ENCODE measurements at places on chromosomes 16 and 17.

DNA sequence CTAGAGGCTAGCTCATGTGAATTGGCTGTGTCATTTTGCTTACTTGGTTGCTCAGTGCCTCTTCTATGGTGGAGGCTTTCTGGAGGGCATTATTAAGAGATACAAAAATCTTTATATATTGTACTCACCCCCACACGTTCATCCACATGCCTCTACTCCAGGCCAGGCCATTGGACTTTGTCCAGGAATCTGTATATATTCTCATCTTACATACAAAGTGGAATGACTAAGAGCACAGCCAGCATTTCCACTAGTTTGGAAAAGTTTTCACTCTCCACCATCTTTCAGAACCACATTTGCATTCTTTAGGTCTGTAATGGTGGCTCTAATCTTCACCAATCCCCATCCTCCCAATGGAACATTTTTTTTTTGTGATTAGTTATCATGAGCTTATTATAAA lies 4.8 kb upstream of the GLG1 start:
- DNase-seq: no peak

DNA sequence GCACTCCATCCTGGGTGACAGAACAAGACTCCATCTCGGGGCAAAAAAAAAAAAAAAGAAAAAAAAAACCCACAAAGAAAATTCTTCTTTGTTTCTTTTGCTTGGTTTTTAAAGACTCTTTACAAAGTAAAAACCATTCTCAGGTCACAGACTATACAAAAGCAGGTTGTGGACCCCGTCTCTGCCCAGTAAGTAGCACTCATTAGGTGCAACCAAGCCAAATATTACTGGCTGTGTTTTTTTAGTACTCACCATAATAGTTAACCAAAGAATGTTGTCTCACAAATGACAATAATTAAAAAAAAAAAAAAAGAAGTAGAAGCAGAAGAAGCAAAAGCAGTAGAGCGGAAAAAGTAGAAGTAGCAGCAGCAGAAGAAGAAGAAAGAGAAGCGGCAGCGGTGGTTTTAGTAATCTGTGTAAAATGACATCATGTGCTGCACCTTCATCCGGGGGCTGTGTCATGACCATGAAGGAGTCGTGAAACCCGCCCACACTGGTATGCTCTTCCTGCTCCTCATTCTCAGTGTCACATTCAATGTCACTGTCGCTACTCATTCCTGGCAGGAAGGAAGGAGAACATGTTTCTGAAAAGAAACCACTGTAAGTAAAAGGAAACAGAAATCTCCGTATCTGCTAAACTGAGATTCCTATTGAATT lies 105.4 kb downstream of the TRIM37 start:
- no peak for DNase-seq

GRCh38 chr17:19724501-19725420 lies 8.4 kb upstream of the SLC47A2 start:
- no peak for DNase-seq

DNA sequence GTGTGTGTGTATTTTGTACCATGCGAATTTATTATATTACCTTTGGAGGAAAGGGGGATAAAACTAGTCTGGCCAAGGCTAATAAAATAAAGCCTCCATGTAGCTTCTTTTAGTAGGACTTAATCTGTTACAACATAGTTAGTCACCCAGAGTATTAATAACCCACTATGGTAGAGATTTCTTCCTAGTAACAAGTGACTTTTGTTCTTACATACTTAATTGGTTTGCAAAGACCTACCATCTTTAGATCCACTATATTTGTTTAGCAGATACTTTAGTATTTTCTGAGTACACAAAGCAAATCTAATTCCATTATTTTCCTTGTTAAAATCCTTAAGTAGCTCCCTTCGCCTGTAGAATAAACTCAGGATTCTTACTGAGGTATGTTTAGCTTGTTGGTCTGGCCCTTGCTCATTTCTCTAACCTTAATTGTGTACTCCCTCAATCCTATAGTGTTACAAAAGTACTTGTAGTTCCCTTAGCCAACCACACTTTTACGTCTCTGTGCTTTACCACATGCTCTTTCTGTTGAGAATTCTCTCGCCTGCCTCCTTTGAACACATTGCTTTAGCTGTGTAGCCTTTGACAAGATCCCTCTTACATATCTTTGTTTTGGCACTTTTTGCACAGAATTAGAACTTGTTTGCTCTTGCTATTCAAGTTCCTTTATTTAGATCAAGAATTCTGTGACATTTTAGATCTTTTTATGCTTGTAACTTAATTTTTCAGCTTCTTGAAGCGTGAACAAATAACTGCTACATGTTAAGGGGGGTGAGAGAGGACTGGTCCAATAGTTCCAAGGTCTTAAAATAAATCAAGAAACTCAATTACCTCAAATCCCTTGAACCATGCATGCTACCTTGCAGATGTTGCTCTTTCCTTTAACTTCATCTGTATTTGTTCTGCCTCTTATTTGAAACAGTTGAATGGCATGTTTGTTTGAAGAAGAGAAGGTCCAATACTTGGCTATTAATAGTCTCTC lies 23.8 kb downstream of the CLTC start:
- no peak for DNase-seq

DNA sequence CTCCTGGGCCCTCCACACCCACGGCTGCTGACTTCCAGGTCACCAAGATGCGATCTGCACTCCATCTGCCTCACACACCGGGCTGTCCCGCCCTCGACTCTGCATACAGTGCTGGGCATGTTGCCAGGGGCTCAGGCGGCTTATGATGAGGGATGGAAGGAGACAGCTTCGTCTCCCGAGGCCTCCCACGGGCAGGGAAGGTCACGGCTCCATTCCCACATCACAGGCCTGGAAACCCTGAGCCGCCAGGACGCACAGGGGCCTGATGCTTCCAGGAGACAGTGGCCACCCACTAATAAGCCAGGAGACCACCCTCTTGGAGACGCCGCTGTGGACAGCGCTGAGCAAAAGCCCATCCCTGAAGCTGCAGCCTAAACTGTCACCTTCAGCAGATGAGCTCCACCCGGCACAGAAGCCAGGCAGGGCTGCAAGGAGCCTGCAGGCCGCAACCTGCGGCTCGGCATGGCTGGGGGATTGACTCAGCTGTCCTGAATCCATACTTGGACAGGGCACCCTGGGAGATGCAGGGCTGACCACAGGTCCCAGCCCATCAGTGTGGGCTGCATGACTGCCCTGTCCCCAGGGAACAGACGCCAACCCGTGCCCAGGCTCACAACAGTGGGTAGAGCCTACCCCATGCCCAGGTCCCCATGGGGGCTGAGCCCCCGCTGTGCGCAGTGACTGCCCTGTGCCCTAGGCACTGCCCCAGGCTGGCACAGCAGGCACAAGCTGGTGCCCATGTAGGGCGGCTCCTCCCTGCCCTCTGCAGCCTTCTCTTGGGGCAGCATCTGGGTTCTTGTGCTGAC lies 34.4 kb downstream of the SLC7A5 start:
- DNase-seq: no peak

- DNase-seq: no peak
Measured at GRCh38 chr16:53646506-53646905, 57.2 kb downstream of the RPGRIP1L start.

GRCh38 chr17:81401723-81402529 lies 6.7 kb downstream of the BAHCC1 start:
- DNase-seq: no peak

DNA sequence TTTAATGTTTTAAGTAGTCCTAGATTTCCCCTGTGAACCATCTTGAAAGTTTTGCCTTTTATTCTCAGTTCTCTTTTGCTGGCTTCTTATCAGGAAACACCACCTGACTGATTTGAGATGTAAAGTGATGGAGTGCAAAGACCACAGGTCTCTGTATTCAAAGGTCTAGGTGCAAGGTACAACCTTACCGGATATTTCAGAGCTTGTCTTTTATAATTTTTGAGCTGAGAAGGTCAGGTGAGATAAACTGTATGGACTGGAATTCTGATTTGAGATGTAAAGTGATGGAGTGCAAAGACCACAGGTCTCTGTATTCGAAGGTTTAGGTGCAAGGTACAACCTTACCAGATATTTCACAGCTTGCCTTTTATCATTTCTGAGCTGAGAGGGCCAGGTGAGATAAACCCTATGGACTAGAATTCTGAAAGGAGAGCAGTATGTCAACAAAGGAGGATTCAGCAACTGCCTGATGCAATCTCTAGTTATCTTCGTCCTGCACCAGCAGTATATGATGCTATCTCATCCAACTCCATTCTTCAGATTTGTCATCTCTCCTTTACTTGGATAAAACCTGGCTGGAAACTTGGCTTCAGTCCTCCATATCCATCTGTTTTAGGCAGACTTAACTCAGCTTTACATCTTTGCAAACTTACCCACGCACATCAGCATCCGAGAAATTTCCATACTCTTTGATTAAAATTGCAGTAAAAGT lies 64.3 kb downstream of the CENPV start:
- DNase-seq: no peak

DNA sequence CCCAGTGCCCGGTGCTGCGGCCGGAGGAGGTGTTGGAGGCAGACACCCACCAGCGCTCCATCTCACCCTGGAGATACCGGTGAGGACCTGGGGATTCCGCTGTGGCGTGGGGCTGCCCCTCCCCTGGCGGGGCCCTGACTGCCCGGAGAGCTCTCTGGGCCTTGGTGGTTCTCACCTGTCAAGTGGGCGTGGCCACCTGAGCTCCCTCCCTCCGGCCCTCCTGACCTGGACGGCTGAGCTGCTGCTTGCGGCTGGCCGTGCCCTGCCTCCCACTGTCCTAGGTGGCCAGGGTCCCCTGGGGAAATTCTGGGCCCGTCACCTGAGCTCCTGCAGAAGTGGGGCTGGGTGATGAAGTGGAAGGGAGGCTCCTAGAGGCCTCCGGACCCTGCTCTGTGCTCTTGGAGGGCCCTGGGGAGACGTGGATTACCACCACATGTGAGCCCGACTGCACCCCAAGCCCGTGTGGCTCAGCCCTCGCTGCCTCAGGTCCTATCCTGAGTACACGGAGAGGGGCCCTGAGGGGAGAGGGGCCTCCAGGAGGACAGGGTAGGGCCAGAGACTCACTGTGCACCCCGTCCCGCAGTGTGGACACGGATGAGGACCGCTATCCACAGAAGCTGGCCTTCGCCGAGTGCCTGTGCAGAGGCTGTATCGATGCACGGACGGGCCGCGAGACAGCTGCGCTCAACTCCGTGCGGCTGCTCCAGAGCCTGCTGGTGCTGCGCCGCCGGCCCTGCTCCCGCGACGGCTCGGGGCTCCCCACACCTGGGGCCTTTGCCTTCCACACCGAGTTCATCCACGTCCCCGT lies 1.1 kb downstream of the IL17C start:
- no peak for DNase-seq

GRCh38 chr16:2033057-2033908 lies 6.6 kb downstream of the NHERF2 start:
- no peak for DNase-seq

DNA sequence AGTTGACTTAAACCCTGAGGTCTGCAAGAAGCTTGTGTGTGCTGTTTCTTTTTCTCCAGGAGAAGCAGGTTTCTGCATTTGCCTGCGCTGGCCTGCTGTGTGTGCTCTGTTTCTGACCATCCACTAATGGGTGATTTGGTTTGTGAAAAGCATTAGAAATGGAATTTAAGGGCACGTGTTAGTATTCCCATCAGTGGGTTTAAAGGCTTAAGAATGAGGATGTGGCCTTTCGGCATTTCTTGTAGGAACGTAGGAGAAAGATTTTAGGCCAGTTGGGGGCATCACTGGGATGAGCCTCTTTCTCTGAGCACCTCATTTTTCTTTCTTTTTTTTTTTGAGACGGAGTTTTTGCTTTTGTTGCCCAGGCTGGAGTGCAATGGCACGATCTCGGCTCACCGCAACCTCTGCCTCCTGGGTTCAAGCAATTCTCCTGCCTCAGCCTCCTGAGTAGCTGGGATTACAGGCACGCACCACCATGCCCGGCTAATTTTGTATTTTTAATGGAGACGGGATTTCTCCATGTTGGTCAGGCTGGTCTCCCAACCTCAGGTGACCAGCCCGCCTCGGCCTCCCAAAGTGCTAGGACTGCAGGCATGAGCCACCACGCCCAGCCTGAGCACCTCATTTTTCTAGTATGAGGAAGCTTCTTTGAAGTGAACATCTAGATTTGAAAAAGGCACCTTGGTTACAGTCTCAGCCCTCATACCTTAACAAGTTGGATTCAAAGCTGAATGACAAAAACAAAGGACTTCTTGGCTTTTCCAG lies 110.3 kb downstream of the BANP start:
- DNase-seq: no peak

- peak; percentile 29 for DNase-seq
Measured at GRCh38 chr16:56269811-56270684, 78.8 kb downstream of the GNAO1 start.

- DNase-seq: no peak
Measured at GRCh38 chr16:28219282-28219681, 7.5 kb upstream of the XPO6 start.

- DNase-seq: no peak
Measured at GRCh38 chr17:47955497-47956461, 1.9 kb downstream of the PRR15L start.

DNA sequence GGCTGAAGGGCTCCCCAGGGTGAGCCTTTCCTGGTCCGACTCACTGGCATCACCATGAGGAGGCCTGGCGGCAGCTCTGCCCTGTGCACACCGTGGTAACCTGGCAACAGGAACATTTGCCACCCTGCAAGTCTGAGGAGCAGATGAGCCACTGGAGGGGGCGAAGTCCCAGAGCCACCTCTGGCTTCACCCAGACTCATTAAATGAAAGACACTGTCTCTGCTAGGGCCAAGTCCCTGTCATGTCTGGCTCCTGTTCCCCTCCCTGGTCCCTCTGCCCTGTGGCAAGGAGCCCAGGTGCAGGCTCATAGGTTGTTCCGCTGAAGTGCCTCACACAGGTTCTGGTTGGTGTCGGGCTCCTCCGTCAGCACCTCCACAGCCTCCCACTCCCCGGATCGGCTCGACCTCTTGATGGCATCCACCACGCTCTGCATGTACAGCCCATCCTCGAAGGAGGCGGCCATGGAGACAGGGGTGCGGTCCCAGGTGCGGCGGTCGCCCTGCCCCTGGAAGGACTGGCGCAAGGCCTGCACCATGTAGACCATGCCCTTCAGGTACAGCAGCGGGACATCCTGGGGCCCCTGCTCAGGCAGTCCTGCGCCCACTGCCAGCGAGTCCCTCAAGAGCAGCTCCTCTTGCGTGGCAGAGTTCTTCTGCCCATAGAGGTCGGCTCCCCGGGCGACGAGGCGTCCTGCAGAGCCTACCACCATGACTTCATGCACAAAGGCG lies 8.4 kb downstream of the C16orf86 start:
- DNase-seq: no peak

DNA sequence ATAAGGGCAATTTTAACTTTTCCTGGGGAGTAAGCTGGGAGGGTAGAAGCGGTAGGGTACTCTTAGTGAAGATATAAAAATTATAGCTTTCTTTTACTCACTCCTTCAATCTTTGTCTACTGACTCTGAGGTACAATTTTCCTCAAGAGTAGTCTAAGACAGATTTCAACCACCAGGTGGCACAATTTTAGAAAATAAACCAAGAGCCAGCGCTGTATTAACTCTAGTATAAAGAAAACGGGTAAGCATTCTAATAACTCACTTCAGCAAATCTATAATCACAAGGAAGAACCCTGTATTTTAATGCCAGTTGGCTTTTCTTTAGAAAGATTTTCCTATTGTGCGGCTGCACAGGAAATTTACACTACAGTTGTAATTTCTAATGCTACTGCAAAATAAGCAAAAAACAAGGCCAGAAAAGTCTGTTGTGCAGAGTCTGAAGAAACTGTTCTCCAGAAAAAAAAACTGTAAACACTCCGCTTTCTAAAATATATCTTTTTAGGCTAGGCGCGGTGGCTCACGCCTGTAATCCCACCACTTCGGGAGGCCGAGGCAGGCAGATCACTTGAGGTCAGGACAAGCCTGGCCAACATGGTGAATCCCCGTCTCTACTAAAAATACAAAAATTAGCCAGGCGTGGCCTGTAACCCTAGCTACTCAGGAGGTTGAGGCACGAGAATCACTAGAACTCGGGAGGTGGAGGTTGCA lies 1.9 kb downstream of the CMC2 start:
- no peak for DNase-seq

Data from skeletal muscle cell (primary cell).